ENCODE measurements at places on chromosomes 7 and 10. TPM values are rescaled to one million over a fixed set of nuclear protein-coding genes. Genes with fewer than 3 reads are reported as not detected.

DNA sequence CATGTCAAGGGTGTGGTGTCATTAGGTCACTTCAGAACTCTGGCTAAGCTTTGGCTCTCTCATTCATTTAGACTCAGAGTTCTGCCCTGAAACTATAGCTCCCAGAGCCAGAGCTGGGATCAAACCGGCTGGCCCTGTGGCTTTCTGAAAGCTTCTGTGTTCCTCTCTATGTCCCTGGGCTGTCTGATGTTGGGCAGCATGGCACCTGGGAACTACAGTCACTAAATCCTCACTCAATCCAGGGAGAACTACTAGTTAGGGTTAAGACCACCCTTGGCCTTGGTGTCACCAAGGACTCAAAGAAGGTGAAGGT lies 13.2 kb downstream of the ATG9B start:
- no peak for DNase-seq

GRCh38 chr7:11753433-11753832 lies 78.6 kb downstream of the THSD7A start:
- DNase-seq: no peak

- no peak for DNase-seq
Measured at GRCh38 chr10:75746356-75746755, 314.9 kb downstream of the LRMDA start.

DNA sequence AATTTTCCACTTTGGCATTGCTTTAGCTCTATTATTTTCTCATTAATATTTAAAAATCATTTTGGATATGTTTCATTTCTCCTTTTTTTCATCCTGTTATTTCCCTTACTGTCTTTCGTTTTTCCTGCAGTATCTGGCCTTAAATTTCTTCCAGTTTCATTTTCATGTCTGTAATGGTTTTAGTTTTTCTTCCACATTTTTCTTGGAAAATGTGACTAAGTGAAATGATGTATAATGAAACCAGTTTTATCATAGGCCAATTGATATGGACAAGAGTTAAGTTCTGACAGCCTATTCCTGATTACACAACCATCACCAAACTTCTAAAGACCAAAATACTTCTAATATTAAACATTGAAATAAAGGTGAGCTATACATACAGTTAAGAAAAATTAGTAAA lies 158.5 kb downstream of the LHFPL3 start:
- DNase-seq: no peak

- DNase-seq: no peak
Measured at GRCh38 chr7:134901389-134902020, 84.8 kb upstream of the AGBL3 start.

GRCh38 chr10:92719991-92720830 lies 30.5 kb downstream of the HHEX start:
- DNase-seq: no peak

DNA sequence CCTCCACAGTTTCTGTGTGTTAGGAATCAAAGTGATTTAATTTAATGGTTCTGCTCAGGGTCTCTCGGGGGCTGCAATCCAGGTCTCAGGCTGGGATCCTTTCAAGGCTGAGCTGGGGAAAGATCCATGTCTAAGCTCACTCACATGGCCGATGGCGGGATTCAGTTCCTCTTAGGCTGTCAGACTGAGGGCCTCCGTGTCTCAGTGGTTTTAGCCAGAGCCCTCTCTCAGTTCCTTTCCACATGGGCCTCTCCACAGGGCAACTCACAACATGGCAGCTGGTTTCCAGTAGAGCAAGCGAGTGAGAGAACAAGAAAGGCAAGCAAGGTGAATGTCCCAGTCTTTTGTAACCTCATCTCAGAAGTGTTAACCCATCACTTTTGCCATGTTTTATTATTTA lies 26.9 kb downstream of the CAV1 start:
- no peak for DNase-seq

DNA sequence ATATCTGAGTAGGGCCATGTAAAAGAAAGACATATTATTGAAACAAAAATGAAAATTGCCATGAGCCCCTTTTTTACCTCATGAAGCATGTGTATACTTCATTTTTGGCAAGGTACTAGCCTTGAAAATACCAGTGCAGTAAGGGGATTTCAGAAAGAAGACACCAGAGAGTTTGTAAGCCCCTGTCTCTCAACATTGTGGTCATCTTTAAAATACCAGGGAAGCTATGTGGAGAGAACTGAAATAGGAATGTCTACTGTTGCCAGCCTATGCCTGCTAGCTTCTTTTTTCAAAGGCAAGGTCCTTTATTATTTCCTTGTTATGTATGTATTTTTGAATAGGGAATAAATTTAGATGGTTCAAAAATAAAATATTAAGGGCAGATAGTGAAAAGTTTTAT lies 57.8 kb downstream of the CASD1 start:
- no peak for DNase-seq

DNA sequence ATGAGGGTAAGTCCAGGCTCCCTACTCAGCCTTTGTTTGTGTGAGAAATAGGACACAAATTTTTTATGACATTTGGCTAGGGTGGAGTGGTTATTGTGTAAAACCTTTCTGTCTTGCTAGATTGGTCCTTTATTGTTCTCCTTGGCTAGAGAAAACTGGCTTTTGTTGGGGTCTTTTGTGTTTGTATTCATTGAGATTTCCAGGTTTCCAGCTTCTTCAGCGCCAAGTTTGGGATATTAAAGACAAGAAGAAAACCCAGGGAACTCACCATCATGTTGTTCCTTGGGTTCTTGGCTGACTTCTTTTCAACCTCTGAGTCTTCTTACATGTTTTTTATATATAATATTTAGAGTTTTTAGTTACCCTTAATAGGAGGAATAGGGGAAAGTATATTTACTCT lies 310.0 kb downstream of the HPSE2 start:
- DNase-seq: no peak

- DNase-seq: no peak
Measured at GRCh38 chr10:103651333-103651732, 157.8 kb downstream of the NEURL1 start.

Gene RBP4
- polyA plus RNA-seq: 1.2 TPM

DNA sequence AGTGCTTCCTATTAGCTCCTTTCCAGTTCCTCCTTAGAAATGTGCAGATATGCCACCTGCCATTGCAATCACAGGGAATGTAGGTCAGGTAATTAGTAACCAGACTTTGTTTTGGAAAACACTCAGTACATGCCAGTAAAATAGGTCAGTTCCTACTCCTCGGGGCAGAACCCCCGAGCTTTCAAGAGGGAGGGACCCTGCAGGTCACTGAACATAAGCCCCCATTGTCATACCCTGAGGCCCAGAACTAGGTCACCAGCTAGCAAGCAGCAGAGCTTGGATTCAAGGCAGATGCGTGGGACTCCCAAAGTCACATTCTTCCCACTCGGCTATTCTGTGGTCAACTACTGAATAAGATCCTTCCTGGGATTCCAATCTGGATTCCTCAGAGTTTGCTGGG lies 104.8 kb downstream of the PPP1R3C start:
- DNase-seq: no peak

Gene PLEKHS1
- not detected for polyA plus RNA-seq

Gene LIPK
- polyA plus RNA-seq: not detected

GRCh38 chr7:156402255-156402654 lies 238.3 kb upstream of the RNF32 start:
- no peak for DNase-seq

Gene DGKB
- 0.04 TPM for polyA plus RNA-seq

Measured in psoas muscle (tissue), 8 donors.